Pulmonary artery endothelial cell (primary cell): ENCODE measurements at places on chromosomes 1 and 21.

GRCh38 chr1:210394281-210394821 lies 65.6 kb downstream of the HHAT start:
- no peak for DNase-seq

- no peak for DNase-seq
Observed at GRCh38 chr1:36303650-36304360, 2.4 kb upstream of the SH3D21 start.

DNA sequence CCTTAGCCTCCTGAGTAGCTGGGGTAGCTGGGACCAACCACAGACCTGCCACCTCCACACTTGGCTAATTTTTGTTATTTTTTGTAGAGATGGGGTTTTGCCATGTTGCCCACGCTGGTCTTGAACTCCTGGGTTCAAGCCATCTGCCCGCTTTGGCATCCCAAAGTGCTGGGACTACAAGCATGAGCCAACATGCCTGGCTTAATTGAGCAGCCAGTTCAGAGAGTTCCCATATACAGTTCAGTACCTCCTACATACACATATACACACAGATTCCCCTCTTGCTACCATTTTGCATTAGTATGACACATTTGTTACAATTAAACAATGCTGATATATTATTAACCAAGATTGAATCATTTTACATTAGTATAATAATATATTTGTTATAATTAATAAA lies 2.9 kb downstream of the RNPEP start:
- DNase-seq = no peak

GRCh38 chr1:9539829-9540550 lies 725 bp downstream of the SLC25A33 start:
- DNase-seq = no peak

DNA sequence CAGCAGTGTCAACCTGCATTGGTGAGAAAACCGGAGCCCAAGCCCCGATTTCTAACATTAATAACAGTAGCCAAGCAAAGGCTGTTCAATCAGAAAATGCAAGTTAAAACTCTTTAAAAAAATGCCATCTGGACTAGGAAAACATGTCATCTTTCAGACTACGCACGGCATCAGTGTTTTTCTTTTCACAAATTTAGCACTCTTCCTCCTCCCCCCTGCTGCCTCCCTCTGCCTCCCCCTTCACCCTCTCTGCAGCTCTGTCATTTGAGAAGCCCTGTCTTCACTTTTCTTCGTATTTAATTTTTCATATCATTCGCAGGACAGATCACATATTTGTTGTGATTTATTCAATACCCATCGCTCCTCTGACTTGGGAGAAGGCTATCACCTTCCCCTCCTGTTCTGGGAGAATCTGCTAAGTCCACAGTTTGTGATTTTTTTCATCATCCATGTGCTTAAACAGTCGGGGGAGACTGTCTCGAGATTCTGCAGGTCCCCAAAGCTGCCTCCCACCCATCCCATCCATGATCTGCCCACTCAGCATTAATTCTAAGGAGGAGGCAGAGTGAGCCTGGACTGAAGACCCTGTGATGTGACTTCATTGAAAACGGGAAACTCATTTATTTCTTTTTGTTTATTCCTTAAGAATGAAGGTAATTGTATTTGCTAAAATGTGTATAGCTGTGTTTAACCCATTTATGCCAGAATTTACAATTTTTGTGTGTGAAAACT lies 84.8 kb downstream of the PROX1 start:
- DNase-seq = no peak

DNA sequence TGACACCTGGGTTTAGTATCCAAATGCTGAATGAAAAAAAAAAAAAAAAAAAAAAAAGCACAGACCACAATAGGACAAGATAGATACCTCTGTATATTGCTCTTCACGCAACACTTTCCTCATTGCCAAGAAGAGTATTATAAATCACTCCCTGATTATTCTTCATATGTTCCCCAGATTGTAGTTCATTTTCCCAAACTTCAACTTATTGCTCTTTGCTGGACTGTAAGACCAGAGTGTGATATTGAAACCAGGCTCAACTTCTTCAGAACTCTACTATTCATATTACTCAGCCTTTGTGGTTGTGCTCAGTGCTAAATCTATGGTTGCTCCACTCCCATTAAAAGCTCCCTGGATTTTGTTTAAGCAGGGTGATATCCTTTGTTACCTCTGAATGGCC lies 180.4 kb downstream of the NTMT2 start:
- no peak for DNase-seq

DNA sequence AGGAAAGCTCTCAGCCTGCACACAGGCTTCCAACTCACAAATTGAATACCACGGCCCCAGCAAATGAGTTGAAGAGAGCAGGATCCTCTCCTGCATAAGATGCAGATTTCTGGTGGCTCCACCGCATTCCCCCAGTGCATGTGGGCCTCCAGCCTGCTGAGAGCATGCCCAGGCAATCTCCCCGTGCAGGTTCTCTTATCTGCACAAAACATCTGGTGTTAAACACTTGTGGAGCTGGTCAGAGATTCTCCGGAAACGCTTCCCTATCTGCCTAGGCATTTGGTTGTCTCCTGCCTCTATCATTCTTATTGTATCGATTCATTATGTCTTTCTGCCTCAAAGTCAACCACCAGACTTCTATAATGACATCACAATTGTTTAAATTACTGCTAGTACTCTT lies 1349.0 kb upstream of the B3GALT2 start:
- DNase-seq = no peak

GRCh38 chr1:32925403-32926162 lies 24.4 kb upstream of the TMEM54 start:
- DNase-seq = no peak
